ENCODE measurements at places on chromosomes 6 and 20.

DNA sequence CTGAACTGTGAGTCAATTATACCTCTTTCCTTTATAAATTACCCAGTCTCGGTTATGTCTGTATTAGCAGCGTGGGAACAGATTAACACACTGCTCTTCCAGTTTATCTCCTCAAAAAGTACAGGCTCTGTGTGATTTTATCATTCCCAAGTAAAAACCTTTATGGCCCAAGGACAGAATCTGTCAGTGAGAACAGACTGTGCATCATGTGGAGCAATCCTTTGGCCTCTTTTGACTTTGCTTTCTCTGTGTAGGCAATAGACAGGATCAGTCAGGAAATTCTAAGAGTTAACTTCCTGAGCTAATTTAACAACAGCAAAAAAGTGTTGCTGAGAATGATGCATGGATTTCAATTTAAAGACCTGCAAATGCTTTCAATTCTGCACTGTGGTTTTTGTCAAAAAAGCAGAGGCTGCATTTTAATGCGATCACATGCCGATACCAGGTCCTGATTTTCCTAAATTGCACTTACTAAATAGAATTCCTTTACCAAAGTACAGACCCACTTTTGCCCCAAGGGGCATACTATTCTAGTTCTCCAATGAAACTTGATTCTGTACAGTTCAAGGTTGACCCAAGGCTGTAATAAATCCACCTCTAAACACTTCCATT lies 246.7 kb upstream of the MARCKS start:
- DNase-seq = no peak

GRCh38 chr6:153976921-153977693 lies 61.9 kb upstream of the OPRM1 start:
- DNase-seq = no peak

- no peak for DNase-seq
These were observed 102.3 kb upstream of the MCHR2 start for GRCh38 chr6:100096341-100096740.

DNA sequence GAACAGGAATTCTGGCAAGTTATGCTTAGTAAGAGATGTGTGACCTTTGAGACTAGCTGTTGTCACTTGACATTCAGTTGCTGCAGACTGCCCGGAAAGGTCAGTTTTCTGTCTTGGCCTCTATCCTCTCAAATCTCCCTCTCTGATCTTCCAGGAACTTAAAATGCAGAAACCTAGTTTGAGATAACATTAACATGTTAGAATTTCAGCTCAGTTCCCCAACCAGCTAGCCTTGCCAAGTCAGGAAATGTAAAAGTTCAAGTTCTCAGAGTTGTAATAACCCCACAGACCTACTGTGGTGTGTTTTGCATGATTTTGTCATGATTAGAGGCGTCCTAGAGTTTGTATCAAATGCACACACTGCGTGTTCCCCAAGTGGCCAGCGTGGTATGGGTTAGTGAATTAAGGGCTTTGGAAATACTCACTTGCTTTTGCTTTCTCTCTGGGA lies 46.6 kb downstream of the DUSP22 start:
- no peak for DNase-seq

GRCh38 chr6:82084324-82084920 lies 163.1 kb downstream of the IBTK start:
- no peak for DNase-seq

DNA sequence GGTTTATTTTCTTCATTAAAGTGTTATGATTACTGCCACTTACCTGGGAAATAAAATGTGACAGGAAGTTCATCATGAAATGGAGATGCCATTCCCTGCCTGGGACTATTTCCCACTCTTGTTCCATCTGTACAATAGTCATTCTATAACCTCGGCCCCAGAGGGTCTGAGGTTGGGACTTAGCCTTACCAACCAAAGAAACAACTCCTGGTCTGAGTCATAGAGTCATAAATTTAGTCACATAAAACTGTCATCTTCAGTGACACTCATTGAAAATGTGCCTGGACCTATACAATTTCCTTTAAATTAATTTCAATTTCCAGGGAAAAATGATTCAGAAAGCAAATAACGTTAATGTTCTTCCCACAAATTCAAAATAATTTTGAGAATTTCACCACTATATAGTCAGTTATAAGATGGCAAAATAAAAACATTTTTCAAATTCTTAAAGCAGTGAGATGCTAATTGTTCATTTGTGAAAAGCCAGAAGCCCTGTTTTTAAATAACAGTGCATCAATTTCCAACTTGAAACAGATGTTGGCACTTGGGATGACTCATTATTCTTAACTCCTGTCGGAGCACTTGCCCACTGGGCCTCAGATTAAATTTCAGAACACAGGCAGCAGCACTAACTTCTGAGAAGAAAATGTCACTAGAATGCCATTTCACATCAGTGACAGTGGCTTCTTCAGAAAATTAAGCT lies 201.2 kb upstream of the SMLR1 start:
- DNase-seq = no peak

GRCh38 chr6:119284861-119285521 lies 64.6 kb downstream of the MAN1A1 start:
- no peak for DNase-seq

GRCh38 chr6:90179190-90180169 lies 117.2 kb downstream of the BACH2 start:
- no peak for DNase-seq

DNA sequence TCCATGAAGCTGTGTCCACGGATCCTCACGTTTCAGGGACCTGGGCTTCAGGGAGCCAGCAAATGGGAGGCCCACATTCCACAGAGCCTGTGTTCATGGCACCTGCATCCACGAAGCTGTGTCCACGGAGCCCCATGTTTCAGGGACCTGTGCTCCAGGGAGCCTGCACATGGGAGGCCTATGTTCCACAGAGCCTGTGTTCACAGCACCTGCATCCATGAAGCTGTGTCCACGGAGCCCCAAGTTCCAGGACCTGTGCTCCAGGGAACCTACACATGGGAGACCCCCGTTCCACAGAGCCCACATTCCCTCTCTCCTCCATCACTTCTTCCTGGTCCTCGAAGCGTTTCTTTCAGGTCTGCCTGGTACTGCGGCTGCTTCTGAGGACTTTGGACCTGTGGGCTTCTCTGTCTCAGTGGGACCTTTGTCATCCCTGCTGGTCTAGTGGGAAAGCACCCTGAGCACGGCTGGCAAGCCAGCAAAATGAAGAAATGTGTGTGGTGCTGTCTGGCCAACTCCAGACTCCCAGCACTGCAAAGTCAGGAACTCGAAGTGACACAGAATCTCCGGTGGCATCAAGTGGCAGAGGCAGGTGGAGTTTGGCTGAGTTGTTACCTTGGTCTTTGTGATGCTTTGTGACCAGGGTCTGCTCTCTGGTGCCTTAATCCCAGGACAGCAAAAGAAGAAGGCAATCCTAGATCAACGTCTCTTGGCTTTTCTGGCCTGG lies 245.9 kb downstream of the DLL1 start:
- DNase-seq = no peak

DNA sequence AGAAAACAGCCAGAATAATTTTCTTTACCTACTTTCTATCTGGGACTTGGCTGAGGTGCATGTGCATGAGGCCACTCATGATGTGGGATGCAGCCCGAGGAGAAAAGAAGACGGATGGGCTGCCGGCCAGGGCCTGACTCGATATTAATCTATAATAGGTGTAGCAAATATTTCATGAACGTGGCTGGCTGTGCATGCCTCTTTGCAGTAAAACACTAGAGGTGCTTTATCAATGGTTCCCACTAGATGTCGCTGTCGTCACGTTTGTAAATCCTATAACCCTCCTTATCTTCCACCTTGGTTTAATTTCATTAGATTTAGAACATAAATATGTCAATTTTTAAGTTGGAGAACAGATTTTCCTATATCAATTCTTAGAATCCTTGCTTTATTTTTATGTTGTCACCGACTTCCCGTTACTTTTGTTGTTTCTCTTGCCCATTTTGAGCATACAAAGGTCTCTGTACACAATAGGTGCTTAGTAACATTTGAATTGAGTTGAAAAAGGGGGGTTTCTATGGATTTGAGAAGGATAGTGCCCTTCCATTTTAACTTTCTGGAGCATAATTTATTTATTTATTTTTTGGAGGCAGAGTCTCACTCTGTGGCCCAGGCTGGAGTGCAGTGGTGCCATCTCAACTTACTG lies 19.6 kb upstream of the FERMT1 start:
- peak; percentile 6 for DNase-seq

DNA sequence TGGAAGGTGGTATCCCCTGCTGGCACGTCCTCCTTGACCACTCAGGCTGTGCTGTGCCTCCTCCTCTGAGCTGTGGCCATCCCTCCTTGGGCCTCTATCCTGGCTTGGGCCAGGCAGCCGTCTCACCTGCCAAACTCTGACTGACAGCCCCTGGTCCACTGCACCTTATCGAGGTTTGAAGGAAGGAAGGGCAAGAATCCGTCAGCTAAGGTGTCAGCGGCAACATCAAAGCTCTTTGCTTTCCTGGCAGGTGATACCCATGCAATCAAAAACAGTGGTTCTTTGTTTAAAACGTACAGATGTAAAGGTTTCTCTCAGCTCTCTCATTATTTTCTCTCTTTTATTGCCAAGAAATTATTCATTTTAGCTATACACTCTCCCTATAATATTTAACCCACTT lies 203.9 kb downstream of the TBXT start:
- DNase-seq = no peak

- DNase-seq = no peak
These were observed 131.9 kb upstream of the SYNDIG1 start for GRCh38 chr20:24337551-24337950.

- no peak for DNase-seq
These were observed 207.6 kb downstream of the ANKRD60 start for GRCh38 chr20:58020656-58021454.

- DNase-seq = no peak
These were observed 29.9 kb upstream of the BACH2 start for GRCh38 chr6:90326404-90327057.

GRCh38 chr20:58695895-58696375 lies 3.3 kb downstream of the NPEPL1 start:
- no peak for DNase-seq

Data from activated CD8-positive, alpha-beta memory T cell treated with anti-CD3 and anti-CD28 coated beads for 1 hour (primary cell).